ENCODE measurements at places on chromosomes 5 and 9.

- DNase-seq, result no peak
These were observed 63.3 kb upstream of the GAS1 start for GRCh38 chr9:87010626-87011025.

DNA sequence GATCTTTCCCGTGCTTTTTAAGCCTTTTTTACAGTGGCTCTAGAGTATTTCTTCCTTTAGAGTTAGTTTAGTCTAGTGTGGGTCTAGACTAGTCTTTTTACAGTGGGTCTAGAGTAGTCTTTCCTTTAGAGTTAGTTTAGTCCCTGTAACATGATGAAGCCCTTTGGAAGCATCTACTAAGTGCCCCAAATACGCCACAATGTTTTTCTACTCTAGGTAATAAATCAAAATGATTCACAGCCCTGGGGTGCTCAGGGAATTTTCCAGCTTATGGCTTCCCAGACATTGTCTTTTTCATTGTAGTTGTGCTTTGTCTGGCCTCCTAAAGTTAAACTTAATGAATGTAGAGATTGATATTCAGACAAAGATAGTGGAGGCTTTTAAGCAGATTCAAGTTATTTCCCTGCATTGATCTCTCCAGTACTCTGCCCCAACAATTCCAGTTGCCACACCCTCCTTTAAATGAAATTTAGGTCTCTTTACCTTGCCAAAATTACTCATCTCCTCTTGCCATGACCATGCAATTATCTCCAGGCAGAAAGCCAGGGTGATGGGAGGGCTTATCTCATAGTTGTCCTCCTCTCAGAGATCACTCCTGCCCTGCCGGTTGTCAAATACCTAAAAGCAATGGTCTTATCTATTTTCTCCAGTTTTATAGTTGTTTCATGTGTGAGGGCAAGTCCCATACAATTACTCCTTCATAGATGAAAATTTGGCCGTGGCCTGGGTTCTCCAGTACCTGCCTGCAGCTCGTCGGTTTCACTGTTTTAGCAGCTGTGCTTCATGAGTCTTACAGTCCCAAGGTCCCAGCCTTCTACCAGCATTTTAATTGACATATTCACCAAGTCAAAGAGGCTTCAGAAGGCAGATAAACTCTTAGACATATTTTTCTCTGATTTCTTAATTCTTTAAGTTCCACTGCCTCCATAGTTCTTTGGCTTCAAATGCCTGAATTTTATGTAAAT, 794.0 kb upstream of the COX7C start:
- no peak for DNase-seq

DNA sequence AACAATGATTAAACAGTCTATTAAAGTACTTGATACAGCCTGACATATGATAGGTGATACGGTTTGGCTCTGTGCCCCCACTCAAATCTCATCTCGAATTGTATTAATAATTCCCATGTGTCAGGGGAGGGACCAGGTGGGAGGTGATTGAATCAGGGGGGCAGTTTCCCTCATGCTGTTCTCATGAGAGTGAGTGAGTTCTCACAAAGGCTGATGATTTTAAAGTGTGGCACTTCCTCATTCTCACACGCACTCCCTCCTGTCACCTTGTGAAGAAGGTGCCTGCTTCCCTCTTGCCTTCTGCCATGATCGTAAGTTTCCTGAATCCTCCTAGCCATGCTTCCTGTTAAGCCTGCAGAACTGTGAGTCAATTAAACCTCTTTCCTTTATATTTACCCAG, 40.1 kb upstream of the TARS1 start:
- no peak for DNase-seq

DNA sequence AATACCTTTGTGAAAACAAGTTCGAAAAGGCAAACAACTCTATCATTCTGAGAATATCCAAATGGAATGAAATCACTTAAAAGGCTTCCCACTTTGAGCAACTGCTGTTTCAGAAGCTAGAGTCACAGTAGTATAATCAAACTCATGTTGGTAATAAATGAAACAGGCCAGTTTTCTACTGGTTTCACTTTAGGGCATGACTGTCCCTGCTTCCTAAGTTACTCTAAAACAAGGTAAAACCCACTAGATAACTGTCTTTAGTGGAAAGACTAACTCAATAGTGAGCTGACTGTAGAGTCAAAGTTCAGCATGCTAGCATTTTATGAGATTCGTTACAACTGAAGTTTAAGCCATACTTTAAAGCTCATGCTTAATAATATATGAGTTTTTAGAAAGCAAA, 6.0 kb downstream of the CDC26 start:
- no peak for DNase-seq

- DNase-seq, result no peak
These were observed 12.1 kb upstream of the TLE4 start for GRCh38 chr9:79559495-79560181.
